Inflammatory macrophage treated with lipopolysaccharide for 4 hours (primary cell): ENCODE measurements at places on chromosomes 6 and 20.

DNA sequence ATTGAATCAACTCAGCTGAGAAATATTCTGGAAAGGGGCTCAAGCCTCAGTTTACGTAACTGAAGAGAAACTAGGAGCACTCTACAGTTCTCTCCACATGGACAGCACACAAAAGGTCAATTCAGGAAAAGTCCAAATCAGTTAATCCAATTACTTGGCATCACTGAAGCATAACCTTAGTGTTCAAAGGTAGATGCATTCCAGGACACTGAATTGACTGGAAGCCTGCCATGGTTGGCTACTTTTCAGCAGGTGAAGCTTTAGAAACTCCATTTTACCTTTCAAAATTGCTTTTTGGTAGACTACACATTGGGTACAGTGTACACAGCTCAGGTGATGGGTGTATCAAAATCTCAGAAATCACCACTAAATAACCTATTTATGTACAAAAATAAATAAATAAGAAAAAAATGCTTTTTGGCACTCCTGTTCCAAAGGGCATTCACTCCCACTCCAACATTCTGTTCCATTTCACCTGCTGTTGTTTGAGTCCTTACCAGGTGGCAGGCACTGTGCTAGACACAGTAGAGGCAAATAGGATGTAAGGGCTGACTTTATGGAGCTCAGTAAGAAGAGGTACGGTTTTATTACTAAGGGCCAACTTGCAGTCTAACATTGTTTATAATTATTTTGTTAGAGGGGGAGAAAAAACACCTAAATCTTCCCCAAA lies 153.4 kb downstream of the FAXC start:
- no peak for DNase-seq

DNA sequence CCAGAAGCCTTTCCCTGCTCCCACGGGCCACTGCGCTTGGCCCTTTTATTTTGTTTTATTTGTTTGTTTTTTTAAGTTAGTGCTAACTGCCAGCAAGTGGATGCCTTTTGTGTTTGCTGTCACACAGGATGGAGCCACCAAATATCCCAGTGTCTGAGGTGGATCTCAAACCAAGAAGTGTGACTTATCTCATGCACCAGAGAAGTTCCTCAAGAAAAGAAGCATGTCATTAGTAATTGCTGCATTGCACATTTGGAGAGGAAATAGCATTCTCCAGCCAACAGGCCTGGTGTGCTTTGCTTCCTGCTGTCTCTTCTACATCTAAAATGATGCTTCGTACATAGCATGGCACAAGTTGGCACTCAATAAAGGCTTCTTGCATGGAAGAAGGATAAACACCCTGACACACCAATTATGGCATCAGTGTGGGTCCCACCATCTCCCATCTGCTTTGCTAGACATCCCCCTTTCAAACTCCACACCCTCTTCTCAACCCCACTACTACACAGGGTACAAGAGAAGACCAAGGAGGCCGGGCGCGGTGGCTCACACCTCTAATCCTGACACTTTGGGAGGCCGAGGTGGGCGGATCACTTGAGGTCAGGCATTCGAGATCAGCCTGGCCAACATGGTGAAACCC lies 1.9 kb upstream of the ATP9A start:
- DNase-seq = no peak

DNA sequence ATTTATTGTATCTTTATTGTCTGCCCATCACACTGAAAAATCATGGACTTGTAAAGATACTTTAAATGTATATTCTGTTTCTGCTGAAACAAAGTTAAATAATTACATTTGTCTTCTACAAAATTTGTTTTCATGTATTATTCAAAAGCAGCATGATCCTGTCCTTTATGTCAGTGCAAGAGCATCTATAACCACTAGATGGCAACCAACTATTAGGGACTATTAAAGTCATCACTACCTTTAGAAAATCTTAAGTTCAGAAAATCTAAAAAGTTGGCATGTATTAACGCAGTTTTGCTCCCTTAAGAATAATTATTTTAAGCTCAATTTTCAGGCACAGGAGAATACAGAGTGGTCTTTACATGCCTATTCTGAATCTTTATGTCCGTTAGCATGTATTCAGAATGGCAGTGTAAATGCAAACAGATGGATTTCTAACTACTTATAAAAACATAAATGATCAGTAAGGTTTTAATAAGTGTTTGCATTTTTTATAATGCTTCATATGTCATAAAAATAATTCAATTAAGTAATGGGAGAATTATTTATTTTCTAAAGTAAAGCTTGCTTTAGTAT lies 17.8 kb downstream of the TMEM30A start:
- peak; percentile 64 for DNase-seq

- DNase-seq = peak; percentile 82
Observed at GRCh38 chr6:71420693-71421328, 132.2 kb downstream of the OGFRL1 start.

DNA sequence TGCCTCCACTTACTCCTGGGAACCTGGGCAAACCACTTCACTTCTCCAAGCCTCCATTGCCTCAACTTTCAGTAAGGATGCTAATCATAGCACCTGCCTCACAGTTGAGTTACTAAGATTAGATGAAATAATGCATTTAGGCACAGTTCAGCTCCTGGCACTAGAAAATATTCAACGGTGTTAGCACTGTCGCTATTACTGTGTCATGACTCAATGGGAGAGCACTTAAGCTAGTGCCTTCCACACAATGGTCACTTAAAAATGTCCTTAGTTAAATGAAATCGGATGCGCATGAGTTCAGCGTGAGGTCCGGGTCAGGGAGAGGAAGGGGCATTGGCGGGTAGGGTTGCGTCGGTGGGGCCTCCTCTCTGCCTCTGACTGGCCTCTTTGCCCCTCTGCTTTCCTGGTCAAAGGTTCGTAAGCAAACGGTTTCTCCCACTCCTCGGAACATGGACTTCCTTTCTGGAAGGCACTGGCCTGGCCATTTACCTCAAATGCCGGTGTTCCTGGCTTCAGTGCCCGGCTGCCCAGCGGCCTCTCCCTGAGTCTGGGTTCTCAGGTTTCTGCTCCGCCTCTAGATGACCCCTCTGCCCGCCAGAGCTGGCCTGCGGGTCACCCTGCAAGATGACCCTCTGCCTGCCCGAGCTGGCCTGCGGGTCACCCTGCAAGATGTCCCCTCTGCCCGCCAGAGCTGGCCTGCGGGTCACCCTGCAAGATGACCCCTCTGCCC lies 123.8 kb upstream of the QKI start:
- no peak for DNase-seq

DNA sequence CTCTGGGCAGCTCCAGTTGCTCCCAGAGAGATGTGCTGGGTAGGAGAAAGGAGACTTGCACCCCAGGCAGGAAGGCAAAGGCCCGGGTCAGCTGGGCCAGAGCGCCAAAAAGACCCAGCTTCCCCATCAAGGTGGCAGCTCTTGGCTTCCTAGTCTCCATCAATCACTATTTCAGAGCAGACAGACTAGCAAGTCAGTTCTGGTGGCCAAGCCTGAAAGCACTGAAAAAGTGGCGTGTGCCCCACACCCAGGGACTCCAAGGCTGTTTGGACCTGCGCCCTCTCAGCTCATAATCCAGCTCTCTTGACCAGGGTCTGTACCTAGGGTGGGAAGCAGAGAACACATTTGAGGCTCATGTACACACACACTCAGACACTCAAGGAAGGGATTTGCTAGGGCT lies 3.7 kb downstream of the MAFB start:
- no peak for DNase-seq
